ENCODE measurements at places on chromosomes 5 and 9.

- DNase-seq = no peak
Measured at GRCh38 chr9:128600099-128600498, 47.7 kb downstream of the SPTAN1 start.

DNA sequence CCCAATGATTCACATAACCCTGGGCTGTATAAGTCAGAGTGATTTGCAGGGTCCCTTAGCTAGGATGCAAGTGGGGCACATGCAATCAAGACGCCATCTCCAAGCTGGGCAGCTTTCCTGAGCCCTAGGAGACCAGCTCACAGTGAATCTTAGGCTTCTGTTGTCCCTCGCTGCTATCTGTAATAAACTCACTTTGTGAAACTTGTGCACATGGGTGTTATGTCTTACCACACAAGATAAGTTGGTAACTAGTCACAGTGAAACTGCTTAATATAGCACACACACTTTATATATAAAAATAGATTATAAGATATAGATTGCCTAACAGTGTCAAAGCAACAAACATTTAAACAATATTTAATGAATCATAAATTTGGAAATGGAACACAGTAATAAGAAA lies 658.5 kb downstream of the SLCO4C1 start:
- no peak for DNase-seq

- no peak for DNase-seq
Measured at GRCh38 chr5:57955511-57955910, 472.9 kb upstream of the ACTBL2 start.

DNA sequence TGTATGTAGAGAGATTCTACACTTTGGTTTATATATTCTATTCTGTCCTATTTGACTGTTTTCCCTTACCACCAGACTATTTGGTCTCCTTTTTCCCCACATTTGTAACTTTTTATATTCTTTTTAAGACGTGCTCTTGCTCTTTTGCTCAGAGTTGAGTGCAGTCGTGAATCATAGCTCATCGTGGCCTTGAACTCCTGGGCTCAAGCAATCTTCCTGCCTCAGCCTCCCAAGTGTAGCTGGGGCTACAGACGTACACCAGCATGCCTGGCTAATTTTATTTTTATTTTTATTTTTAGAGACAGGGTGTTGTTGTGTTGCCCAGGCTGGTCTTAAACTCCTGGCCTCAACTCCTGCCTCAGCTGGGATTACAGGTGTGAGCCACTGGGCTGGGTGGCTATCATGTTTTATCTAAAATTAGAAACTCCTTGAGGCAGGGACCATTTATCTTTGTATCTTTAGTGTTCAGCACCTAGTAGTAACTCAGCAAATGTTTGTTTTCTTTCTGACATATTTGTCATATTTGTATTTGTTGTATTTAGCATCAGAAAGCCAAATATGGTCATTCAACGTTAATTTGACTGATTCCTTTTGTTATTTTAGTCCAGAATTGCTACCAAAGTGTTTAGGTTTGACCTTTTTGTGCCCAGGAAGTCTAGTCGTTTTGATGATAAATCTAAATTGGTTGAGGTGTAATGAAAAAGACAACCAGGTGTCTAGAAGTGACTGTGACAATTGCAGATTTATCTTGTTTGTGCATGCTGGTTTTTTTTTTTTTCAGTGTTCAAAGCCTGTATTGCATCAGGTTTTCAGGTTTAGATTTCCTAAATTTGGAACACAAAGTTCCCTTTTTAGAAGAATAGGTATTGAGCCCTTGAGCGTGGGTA lies 44.3 kb downstream of the ERBIN start:
- no peak for DNase-seq

DNA sequence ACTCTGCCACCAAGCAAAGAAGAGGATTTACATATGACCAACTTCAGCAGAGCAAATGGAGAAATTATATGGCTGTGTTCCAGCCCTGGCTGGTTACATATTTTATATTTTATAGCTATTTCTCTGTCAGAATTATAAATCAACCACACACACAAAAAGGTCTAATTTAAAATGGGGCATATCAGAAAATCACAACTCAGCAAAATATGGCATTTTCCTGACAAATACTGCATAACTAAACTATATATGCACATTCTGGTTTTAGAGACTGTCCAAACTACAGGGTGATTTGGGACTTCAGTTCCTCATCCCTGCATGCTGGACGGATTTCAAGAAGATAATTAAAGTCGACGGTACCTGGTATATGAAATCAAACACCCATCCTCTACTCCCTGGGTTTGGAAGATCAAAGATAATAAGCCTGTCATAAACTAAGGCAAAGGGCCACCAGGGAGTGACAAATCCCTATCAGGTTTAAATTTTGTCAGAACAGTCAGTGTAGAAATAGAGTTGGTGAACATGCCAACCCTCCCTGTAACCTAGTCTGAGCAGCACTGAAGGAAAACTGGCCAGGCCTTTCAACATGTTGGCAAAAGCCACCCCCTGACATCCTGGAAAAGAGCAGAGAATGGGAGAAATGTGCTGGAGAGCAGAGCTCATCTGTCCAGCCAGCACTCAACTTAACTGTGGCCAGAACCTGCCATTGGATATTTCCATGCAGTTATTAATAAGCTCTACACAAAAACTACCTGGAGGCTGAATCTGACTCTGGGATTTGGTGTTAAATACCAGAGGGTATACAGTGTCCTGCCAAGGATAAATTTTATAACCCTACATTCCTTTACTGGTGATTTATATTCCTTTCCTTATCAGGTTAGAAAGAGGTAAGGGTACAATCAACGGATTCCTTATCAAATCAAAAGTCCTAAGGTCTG lies 235.7 kb downstream of the ENC1 start:
- DNase-seq = no peak

- no peak for DNase-seq
Measured at GRCh38 chr9:133301253-133302230, 26.5 kb upstream of the ABO start.

GRCh38 chr9:101372327-101373118 lies 12.3 kb downstream of the BAAT start:
- no peak for DNase-seq

- no peak for DNase-seq
Measured at GRCh38 chr5:38347040-38347763, 88.8 kb downstream of the EGFLAM start.

DNA sequence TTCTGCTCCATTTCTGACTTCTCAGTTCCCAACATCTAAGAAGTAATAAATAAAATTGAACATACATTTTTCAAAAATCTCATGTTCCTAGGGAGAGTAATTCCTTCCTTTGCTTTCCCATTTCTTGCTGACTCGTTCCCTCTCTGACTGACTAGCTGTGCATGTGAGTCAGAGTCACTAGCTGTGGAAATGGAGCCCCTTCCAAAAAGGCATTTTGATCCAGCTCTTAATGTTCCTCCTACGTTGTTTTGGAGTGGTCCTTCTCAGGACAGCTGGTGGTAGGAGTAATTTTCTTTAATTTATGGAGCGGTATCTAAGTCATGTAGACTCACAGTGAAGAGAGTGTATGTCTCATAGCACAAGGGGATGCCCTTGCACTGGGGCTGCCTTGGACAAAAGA lies 460.2 kb downstream of the GADD45G start:
- DNase-seq = no peak

GRCh38 chr9:113772121-113772810 lies 103.8 kb upstream of the ZNF618 start:
- DNase-seq = no peak

- no peak for DNase-seq
Measured at GRCh38 chr5:55411876-55412275, 104.1 kb downstream of the MTREX start.

DNA sequence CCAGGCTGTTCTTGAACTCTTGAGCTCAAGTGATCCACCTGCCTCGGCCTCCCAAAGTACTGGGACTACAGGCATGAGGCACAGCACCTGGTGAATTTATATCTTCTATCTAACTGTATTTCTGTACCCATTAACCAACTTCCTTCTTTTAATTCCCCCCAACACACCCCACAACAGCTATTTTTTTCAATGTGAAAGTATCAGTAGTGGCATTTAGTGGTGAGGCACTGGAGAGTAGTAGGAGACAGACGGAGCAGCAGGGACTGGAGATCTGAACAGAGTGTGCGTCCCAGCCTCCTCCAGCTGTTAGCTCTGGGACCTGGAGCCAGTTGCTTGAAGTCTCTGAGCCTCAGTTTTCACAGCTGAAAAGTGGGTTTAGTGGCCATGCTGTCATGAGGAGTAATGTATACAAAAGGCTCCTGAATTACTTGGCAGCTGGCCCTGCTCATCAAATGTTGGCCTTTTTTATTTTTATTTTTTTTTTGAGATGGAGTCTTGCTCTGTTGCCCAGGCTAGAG lies 11.0 kb upstream of the EEIG1 start:
- no peak for DNase-seq

GRCh38 chr9:8764051-8764450 lies 964.5 kb upstream of the DMAC1 start:
- DNase-seq = no peak

DNA sequence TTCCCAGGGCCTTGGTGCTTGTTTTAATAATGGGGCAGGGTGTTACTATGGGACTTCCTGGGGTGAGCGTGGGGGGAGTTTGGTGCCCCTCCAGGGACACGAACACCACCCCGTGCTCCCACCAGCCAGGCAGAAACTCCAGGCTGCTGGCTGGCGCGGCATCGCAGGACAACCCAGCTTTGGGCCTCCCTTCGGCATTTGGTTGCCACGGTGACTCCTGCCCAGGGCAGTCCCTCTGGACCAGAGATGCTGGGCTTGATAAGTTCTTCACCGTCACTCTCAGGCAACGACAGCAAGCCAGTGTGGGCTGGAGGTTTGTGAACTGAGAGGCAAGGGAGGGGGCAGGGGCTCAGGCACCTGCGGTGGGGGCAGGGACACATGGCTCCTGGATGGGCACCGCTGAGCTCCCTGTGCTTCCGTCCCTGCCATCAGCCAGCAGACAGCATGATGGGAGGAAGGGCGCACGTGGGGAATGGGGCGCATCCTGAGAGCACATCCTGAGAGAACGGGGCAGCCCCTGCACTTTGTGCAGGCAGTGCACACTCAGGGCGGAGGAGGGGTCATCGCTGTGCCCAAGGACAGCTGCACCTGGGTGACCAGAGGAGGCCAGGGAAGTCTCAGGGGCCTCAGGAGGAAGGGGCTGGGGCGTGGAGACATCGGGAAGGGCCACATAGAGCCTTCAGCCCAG lies 116.4 kb downstream of the RXRA start:
- DNase-seq = no peak

- DNase-seq = no peak
Measured at GRCh38 chr5:1165864-1166263, 35.5 kb upstream of the SLC6A19 start.

GRCh38 chr9:20623021-20623747 lies 885 bp upstream of the MLLT3 start:
- peak; percentile 26 for DNase-seq

GRCh38 chr5:14744296-14745187 lies 80.0 kb downstream of the OTULIN start:
- DNase-seq = no peak

GRCh38 chr9:899440-900184 lies 58.1 kb downstream of the DMRT1 start:
- no peak for DNase-seq

DNA sequence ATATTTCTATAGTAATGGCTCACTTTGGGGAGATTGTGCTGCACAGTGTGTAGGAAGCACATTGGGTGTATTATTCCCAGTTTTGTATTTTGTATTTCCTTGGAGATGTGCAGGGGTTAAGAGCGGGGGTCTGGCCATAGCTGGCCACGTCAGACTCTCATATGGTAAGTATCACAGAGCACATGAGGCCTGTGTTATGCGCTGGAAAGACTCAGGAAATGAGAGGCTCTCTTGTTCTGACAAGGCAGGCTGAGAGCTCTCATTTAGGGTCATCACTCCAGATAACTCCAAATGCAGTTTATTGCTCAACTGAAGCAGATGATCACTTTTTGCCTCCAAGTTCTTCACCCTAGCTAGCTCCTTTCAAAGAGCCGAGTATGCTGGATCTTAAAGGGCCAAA lies 205.7 kb downstream of the NTRK2 start:
- DNase-seq = no peak

- no peak for DNase-seq
Measured at GRCh38 chr5:42321785-42322184, 101.5 kb upstream of the GHR start.

- DNase-seq = no peak
Measured at GRCh38 chr5:151083081-151083676, 2.3 kb upstream of the TNIP1 start.

GRCh38 chr9:117697046-117697445 lies 7.2 kb upstream of the TLR4 start:
- DNase-seq = no peak

DNA sequence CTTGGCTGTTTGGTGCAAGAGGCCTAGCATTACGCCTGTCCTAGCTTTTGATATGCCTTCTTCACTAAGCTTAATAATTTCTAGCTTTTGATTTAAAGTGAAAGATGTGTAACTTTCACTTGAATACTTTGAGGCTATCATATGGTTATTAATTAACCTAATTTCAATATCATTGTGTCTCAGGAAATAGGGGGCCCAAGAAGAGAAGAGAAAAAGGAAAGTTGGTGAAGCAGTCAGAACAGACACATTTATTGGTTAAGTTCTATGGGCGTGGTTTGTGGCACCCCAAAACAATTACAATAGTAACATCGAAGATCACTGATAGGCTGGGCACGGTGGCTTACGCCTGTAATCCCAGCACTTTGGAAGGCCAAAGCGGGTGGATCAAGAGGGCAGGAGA lies 40.9 kb upstream of the F2RL2 start:
- no peak for DNase-seq

- DNase-seq = no peak
Measured at GRCh38 chr5:168693883-168694282, 114.7 kb upstream of the PANK3 start.

GRCh38 chr9:89848060-89849040 lies 243.5 kb downstream of the GADD45G start:
- DNase-seq = no peak

All from D721Med (cell line).